ENCODE measurements at places on chromosomes 13 and 19.
A peak's percentile ranks its signal among the peaks of the same experiment; 100 is the strongest.

GRCh38 chr19:37905946-37906868 is at the start of gene WDR87:
Gene WDR87, minus strand, starts transcription at chr19:37906594. Its CDS starts 8,355 bp downstream, at chr19:37898239.
- DNase-seq, result no peak

GRCh38 chr13:22499919-22500318 is 680.9 kb upstream of the SGCG start:
- DNase-seq, result no peak

- DNase-seq, result no peak
These were observed 292.9 kb downstream of the KLF5 start for GRCh38 chr13:73351730-73352129.

- DNase-seq, result no peak
These were observed 248.8 kb downstream of the DACH1 start for GRCh38 chr13:71618159-71618558.

DNA sequence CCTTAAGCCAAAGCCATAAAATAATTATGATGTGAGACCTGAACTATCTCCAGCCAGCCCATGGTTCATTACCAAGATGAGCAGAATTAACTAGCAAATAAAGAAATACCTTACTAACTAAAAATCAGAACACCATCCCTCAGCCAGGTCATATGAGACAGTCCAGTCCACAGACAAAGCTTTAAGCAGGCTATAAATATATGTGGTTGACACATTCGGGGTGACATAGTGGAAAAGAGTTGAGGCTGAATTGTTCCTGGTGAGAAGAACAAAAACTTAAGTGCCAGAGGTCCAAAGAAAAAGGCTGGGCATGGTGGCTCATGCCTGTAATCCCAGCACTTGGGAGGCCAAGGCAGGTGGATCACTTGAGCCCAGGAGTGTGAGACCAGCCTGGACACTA is 30.9 kb downstream of the ENOX1 start:
- no peak for DNase-seq

DNA sequence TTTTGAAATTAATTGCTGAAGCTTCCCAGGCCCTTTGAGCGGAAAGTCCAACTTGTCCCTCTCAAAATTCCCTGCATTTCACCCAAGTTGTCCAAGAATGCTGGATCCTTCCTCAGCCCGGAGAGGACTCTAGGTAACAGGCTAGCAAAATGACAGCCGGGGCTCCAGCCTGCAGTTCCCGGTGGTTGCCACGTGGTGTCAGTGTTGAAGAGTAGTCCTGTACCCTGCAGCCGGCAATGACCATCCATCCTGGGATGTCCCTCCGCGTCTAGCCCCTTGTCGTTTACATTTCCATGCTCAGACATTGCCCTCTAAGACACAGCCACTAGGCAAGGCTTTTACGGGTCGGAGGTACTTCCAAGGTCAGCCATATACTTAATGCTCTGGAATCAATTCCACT is 31.4 kb upstream of the MTIF3 start:
- DNase-seq, result no peak

DNA sequence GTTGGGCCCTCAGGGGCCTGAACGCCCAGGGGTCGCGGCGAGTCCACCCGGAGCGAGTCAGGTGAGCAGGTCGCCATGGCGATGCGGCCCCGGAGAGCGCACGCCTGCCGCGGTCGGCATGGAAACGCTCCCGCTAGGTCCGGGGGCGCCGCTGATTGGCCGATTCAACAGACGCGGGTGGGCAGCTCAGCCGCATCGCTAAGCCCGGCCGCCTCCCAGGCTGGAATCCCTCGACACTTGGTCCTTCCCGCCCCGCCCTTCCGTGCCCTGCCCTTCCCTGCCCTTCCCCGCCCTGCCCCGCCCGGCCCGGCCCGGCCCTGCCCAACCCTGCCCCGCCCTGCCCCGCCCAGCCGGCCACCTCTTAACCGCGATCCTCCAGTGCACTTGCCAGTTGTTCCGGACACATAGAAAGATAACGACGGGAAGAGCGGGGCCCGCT is at the start of gene CCNA1:
Gene CCNA1 (plus strand): TSS at position 390 of the 439 bp plus-strand sequence. CDS start 562 bp downstream, outside the sequence.
- DNase-seq, result no peak

DNA sequence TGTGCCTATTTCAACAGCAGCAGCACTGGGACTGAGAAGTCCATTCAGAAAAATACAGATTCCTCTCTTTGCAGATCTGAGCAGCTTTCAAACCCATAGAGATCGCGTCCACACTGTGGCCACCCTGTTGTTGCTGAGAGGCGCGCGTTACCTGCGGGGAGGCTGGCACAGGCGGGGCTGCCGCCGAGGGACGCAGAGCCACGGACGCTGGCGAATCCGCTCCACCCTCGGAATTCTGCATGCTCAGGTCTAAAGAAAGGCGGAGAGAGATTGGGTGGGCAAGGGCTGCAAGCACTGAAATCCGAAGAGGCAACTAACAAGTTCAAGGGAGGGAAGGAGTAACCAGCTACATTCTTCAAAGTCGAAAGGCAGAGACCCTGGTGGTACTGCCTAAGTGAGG is 63.0 kb downstream of the RFX2 start:
- no peak for DNase-seq

- no peak for DNase-seq
These were observed 8.7 kb upstream of the TNFSF14 start for GRCh38 chr19:6678690-6679109.

DNA sequence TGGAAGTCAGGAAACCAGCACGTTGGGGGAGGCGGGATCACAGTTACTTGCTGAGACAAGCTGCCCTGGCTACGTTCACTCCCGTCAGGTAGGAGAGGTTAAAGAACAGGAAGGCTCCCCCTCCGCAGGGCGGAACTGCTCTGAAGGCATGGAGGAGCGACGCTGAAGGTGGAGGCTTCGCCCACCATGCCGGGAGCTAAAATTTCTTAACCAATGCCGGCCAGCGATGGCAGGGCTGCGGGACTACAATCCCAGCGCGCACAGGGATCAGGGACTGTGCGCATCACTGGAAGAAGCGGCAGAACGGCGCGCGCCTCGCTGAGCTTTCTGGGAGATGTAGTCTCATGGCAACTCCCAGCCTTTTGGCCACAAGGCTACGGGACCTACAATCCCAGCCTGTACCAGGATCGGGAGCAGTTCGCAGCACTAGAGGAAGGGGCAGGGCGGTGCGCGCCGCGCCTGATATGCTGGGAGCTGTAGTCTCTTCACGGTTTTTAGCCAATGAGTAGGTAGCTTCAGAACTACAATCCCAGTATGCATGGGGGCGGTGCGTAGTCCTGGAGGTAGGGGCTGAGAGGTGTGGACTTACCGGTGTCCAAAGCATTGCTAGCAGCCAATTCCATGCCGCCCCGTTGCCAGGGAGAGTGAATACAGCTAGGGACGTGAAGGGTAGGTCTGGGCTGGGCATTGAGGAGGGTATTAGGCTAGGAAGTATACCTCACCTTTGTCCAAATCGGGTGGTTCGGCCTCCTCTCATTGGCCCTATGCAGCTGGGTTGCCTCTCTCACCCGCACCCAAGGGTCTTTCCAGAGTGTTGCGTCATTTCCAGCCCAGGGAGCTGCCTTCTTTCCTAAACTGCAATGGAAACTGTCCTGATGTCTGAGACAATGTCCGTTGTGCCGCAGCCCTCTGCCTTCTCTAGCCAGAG is 12.8 kb upstream of the ZNF682 start:
- DNase-seq, result peak; percentile 99

- no peak for DNase-seq
These were observed 589 bp downstream of the RBM26 start for GRCh38 chr13:79405501-79405830.

GRCh38 chr19:19327672-19328071 is 7.0 kb downstream of the MAU2 start:
- no peak for DNase-seq

DNA sequence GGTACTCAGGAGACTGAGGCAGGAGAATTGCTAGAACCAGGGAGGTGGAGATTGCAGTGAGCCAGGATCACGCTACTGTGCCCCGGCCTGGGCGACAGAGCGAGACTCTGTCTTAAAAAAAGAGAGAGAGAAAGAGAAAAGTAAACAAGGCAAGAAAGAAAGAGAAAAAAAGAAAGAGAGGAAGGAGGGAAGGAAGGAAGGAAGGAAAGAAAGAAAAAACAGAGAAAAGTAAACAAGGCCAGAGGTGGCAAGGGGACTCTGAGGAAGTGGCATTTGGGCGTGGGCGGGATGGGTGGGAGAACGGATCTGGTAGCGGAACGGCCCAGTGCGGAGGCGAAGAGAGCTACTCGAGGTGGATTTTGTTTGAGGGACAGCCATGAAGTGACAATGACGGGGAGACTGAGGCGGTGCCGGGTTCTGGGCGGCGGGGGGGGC is 7.5 kb upstream of the ARRDC2 start:
- no peak for DNase-seq

DNA sequence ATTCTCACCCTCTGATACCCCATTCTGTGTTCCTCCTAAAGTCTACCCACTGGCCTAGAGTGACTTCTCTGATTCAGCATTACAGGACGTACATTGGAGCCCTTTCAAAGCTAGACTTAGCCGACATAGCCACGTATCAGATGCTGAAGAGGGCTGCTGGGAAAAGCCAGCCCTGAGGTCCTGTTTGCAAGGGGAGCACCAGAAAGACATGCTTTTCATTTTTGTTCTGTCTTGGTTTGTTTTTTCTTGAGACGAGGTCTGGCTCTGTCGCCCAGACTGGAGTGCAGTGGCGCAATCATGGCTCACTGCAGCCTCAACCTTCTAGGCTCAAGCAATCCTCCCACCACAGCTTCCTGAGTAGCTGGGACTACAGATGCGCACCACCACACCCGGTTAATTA is 6.3 kb upstream of the ZSWIM4 start:
- DNase-seq, result no peak

- no peak for DNase-seq
These were observed 27.9 kb upstream of the PARP4 start for GRCh38 chr13:24540236-24541126.

DNA sequence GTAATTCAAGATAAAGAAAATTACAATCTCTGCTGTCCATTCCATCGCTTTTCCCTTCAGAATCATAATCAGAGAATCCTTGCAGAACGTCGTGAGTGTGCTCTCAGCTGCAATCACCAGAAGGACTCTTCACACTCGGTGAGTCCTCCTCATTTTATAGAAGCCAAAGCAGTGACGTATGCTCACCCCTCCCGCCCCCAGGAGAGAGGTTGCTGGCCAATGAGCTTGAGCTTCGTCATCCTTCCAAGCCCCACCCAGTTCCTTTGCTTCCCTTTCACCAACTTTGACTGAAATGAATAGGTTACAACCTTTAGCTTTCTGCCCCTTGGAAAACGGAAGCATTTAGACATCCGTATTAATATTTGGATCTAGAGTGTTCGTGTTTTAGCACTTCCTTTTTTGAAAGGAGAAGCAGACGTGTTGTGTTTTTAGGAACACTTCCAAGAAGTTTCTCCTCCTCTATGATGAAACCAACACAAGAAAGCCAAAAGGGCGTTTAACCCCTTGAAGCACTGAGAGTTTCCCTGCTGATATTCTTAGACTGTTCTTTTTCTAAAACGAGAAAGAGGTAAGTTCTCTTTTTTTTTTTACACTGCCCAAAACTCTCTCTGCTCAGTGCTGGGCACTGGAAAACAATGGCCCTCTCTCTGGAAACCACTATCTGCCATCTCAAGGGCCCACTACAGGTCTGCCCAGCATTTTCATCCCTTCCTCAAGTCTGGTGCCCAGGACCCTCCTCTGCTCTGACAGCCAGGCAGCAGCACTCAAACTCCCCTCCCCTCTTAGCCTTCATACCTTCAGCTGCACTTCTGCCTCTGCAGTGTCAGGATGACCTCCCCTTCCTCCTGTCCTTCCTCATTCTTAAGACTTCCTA is 44.3 kb upstream of the CEACAM21 start:
- DNase-seq, result no peak

DNA sequence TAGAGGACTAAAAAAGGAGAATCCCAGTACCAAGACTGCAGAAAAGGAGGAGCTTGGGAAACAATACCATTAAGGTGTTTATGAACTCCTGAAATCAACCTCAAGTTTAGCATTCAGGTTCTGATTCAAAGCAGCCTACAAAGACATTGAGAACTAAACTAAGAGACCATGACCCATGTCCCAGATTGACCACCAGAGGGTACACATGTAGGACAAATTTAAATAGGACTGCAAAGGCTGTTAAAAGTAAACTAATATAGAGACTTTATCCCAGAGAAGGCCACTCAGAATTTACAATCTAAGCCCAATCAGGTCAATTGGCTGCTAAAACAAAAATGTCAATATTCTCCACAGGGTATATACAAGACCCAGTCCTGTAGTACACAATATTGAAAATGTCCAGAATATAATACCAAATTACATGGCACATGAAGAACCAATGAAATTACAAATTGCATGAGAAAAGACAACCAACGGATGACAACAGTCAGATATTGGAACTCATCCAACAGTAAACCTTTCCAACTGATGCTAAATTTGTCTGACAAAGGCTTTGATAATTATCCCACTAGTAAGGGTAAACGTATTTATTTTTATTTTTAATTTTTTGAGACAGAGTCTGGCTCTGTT is 682.4 kb downstream of the UQCRFS1 start:
- DNase-seq, result no peak

GRCh38 chr19:57587529-57587928 is 3.6 kb downstream of the ZIK1 start:
- DNase-seq, result no peak

DNA sequence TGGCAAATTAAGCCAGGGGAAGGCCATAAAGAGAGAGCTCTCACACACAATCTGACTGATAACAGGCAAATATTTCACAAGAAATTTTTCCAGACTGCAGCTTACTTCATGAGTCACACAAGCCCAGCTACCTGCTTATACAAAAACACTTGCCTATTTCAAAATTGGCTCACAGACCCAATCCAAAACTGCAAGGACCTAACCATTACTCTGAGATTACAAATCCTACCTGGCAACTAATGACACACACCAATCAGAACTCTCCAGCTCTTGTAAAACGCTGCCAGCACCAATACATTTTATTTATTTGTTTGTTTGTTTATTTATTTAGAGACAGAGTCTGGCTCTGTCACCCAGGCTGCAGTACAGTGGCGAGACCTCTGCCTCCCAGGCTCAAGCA is 18.1 kb upstream of the ZFP82 start:
- no peak for DNase-seq

DNA sequence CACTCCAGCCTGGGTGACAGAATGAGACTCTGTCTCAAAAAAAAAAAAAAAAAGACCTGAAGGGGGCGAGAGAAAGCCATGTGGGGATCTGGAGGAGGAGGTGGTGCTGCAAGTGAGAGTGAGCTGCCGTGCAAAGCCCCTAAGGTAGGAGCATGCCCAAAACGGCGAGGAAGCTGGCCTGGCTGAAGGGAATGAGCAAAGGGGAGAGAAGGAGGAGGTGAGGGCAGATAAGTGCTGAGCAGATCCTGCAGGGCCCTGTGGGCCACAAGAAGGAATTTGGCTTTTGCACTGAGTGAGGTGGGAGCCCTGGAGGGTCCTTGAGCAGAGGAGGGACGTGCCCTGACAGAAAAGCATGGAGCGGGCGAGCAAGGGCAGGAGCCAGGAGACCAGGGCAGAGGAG is 19.4 kb upstream of the ADGRE5 start:
- DNase-seq, result no peak

DNA sequence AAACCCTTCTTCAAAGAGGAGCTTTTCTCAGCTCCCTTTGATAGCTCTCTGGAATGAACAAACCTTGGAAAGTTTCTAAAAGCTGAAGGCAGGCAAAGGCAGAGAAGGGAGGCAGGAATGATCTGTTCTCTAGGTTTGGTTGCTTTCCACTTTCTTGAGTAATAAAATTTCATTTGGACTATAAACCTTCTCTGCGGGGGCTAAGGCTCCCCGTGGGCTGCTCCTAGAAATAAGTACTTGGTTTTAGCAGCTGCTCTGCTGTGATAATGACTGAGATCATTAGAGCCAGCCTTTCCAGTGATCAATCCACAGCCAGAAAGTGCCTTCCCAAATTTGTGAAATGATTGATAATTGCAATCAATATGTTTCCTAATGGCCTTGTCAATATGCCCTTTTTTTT is 183.8 kb upstream of the HTR2A start:
- no peak for DNase-seq
